ENCODE measurements at places on chromosomes 11 and 22.

DNA sequence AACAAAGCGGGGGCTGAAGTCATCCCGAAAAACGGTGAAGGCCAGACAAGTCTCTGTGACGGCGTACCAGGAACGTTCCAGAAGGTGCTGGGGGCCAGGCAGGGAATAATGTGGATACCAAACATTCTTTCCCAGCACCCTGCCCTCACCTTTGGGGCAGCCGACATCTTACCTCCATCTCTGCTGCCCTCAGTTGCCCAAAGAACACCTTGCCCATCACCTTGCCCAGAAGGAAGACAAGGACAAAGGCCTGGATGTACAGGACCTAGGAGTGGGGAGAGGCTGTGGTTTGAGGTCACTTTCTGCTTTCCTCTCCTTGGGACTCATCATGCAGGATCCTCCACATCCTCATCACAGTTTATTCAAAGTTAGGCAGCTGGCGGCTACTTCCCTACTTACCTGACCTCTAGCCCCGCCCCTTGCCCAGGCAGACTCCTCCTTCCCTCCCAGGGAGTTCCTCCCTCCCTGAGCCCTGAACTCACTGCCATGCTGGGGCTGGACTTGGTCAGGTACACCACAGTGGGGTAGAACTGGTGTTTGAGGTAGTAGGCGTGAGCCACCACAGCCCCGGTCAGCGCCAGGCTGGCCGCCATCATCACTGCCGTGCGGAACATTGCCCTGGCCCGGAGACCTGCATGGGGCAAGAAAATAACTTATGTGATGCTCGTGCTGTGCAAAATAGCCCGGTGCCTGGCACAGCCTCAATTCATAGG lies 1.2 kb downstream of the SYVN1 start:
- DNase-seq, result no peak

- DNase-seq, result no peak
Observed at GRCh38 chr11:67118181-67118766, 789 bp upstream of the KDM2A start.

- DNase-seq, result no peak
Observed at GRCh38 chr11:112162761-112163546, 940 bp downstream of the IL18 start.

- no peak for DNase-seq
Observed at GRCh38 chr22:23158516-23159290, 13.4 kb downstream of the RAB36 start.

DNA sequence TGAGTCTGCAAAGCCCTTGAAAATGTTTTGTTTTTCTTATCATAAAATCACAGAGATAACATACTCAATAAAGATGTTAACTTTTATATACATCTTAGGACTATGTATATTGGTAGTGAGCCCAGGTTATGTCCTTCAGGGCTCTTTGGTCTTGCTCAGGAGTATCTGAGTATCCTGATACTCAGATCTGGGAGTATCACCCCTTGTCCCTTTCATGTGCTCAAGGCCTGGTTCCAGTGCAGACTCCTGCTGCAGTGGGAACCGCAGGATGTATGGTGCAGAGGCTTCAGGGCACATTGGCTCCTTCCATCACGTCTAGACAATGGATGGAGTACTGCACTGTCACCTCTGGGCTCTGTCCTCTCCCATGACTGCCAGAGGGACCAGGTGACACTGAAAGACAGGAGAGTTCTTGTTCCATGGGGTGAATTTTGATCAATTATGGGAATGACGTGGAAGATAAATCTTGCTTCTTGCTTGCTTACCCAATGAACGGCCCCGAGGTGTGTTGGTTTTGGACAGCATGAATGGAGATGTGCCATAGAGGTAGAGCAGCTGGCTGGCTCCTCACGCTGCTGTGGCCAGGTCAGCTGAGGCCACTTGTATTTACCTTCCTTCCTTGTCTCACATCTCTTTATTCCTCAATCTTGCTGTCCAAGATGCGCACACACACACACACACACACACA lies 215.5 kb downstream of the ARHGAP42 start:
- no peak for DNase-seq

- DNase-seq, result no peak
Observed at GRCh38 chr11:123306531-123306930, 111.5 kb upstream of the CLMP start.

GRCh38 chr11:128549256-128549944 lies 38.0 kb downstream of the ETS1 start:
- no peak for DNase-seq

- DNase-seq, result no peak
Observed at GRCh38 chr11:79237703-79238102, 203.1 kb downstream of the TENM4 start.

DNA sequence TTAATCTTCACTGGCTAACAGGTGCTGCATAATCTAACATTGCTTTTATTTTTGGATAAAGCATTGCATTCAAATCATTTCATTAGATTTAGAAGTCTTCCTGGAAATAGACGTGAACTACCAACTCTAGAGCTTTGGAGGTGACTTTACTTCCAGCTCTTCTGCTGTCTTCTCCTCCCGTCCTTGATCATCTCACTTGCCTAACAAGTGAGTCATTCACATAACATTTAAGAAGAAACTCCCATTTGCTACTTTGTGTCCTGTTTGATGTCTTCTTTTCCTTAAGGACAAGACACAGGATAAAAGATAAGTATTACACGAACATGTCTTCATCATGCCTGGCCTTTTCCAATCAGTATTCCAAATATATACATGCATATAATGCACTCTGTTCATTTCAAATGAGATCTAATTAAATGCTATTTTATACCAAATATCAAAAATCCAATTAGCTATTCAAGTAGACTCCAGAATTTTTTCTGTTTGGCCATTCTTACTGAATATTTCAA lies 88.3 kb downstream of the BDNF start:
- DNase-seq, result no peak

DNA sequence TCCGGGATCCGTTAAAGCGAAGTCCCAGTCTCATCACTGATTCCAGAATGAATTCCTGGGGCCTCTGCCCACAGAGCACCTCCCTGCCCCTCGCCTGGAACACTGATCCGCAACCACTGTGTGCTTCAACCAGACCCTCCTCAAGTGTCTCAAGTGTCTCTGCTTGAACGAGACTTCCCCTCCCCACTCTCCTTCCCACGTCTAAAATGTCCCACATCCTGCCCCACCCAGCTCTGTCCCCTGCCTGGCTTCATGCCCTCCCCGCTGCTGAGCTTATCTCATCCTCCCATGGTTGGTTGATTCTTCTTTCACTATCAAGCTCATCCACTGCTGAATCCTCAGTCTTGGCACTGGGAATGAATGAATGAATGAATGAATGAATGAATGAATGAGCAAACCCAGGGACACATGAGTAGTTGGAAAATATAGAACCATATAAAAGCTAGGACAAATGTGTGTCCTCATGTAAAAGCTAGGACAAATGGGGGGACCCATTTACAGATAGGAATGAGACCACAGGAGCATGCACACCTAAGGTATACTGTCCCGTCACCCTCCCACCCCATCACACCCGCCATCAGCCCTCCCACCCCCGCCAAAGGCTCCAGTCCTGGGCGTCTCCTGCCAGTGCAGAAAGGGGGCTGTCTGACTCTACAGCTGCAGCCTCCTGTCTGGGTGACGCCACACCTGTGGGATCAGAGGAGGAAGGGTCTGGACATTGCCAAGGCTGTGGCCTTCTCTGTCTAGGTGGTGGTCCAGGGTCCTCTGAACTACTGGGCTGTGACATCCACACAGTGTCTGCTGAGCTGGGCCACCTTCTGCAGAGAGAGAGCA lies 71.4 kb upstream of the LINC01488 start:
- no peak for DNase-seq

DNA sequence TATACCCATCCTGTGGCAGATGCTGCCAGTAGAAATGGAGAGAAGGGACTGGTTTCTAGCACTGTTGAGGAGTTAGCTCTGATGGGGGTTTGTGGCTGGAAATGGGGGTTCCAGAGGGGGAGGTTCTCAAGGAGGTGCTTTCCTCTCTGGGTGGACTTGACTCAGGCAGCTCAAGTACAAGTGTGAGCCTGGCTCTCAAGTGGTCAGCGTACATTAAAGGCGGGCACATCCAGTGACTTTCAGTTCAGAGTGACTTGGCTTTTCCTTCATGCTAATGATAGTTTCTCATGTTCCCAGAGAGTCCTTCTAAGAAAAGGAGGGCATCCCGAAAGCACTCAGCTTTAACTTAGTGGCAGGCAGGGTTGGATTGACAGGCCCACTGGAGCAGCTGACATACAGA lies 58.9 kb upstream of the HORMAD2 start:
- DNase-seq, result no peak

GRCh38 chr11:35305670-35306382 lies 113.5 kb downstream of the SLC1A2 start:
- no peak for DNase-seq

GRCh38 chr11:31139479-31139878 lies 230.1 kb downstream of the DCDC1 start:
- DNase-seq, result no peak

DNA sequence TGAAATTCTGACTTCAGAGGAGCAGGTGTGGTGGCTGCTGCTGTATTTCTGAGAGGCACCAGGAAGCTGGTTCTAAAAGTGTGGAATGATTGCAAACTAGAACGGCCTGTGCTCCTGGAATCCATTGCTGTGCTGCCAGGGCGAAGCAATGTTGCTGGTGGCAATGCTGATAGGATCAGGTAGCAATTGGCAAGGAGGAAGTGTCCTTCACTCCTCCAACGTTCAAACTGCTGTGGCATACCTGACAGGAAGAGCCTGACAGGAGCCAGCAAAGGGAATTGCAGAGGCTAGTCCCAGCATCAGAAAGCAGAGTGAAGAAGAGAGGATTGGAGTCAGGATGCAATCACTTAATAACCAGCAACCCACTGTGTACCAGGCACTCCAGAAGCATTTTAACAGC lies 118.2 kb downstream of the FAR1 start:
- peak; percentile 71 for DNase-seq

DNA sequence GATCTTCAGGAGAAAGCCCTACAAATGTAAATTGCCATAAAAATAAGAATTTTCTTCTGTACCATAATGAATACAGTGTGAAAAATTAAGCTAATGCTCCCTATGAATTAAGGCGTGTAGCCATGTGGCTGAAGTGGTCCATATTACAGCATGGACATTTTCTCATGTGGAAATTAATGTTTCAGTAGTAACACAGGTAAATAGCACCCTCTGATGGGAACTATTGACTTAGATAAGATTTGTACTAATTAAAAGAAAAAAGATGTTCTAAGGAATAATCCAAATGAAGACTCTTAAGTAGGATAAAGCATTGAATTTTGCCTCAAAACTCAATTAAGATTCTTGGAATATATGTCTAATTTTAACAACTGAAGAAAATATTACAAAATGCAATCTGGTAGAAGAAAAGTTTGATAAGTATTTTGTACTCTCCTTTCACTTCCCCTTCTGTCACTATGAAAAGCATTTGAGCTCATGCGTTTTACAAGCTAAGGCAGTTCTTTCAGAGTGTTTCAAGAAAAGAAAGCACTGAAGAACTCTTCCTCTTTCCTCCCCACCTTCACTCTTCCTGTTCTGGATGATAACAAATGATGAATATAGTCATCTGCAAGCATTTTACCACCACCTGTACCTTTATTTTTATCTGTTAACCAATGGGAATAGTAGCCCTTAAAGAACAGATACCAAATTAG lies 9.9 kb upstream of the OR8D2 start:
- no peak for DNase-seq

- no peak for DNase-seq
Observed at GRCh38 chr11:20621679-20622078, 22.3 kb downstream of the SLC6A5 start.

DNA sequence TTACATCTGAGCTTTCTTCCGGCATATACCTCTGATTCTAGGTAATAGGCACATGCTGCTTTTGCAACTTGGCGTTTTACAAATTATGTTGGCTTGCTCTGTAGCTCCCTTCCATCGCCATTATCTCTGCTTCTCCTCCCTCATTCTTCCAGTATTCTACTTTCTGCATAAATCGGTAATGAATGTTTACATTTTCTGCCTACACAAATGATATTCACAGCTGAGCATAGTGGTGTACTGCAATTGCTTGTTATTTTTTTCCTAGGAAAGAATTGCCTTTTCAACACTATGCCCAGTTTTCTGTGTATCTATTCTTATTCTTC lies 18.9 kb downstream of the MED15 start:
- DNase-seq, result no peak

DNA sequence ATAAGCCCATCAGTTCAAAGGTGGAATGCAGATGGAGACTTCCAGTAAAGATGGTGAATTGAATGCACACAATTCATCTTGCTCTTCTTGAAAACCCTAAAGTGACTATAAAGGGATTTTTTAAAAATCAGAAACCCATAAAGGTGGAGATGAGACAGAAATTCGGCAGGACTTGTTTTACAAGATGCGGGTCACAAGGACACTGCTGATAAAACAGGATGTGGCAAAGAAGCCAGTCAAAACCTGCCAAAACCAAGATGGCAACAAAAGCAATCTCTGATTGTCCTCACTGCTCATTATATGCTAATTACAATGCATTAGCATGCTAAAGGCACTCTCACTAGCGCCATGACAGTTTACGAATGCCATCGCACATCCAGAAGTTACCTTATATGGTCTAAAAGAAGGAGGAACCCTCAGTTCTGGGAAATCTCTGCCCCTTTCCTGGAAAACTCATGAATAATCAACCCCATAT lies 137.1 kb downstream of the NECTIN1 start:
- DNase-seq, result no peak

DNA sequence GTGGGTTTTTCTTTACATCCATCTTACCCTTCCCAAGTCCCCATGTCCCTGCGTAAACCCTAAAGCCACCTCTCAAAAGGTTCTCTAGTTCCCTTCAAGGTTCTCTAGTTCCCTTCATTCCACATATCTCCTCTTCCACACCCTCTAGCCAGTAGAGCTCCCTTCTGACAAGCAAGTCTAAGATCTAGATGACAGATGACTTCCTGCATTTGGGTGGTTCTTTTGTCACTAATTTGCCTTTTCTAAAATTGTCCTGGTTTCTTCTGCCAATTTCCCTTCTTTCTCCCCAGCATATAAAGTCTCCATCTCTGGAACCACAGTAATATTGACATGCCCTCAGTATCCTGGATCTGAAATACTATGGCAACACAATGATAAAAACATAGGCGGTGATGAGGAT lies 7.8 kb downstream of the CD3E start:
- DNase-seq, result no peak

- DNase-seq, result no peak
Observed at GRCh38 chr11:96062134-96062533, 138.2 kb upstream of the MTMR2 start.

GRCh38 chr11:77468527-77468926 lies 5.4 kb downstream of the PAK1 start:
- no peak for DNase-seq

DNA sequence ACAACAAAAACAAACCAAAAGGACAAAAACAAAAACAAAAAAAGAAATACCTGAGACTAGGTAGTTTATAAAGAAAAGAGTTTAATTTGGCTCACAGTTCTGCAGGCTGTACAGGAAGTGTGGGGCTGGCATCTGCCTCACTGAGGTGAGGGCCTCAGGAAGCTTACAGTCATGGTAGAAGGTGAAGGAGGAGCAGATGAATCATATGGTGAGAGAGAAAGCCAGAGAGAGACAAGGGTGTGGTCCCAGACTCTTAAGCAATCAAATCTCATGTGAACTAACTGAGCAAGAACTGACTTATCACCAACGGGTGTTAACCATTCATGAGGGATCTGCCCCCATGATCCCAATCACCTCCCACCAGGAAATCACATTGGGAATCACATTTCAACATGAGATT lies 58.8 kb upstream of the ZBED5 start:
- DNase-seq, result no peak

Data from NCI-H187 treated with DMSO at 0.1 percent for 48 hours (cell line).